ENCODE measurements at places on chromosomes 7 and 10. TPM values are rescaled to one million over a fixed set of nuclear protein-coding genes. Genes with fewer than 3 reads are reported as not detected.

Gene C10orf105
- total RNA-seq, result not detected

Gene MYPN
- total RNA-seq, result not detected

Gene OR2A1
- total RNA-seq, result not detected

Gene MRLN
- not detected for total RNA-seq

Gene PPP1R17
- total RNA-seq, result not detected

Gene HPSE2
- total RNA-seq, result not detected
